ENCODE measurements at places on chromosomes 11 and 22.
A peak's percentile ranks its signal among the peaks of the same experiment; 100 is the strongest.

DNA sequence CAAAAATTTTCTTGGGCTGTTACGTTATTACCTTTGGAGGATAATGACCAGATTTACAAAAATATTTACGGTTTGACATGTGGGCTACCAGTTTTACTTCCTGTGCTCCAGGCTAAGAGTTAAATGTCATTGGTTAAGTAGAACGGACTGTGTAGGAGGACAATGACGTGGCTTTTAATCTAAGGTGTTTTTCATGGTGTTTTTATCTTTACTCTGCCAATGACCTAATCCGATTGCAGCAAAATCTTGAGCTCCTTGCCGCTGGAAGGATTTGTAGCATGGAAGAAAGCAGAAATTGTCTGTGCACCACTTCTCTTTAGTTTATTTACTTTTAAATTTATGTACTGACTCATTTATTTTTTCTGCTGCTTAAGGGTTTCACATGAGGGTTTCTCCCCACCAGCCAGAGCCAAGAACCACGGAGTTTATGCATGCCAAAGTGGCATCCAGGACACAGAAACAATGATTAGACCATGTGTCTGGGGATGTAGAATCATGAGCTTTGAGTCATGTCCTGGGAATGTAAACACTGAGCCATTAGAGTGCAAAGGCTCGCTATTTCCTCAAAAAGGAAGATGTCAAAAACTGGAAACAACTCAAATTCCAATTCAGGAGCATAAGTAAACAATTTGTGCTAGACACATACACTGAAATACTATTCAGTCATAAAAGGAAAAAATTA lies 1.9 kb upstream of the CARD16 start:
- no peak for DNase-seq

DNA sequence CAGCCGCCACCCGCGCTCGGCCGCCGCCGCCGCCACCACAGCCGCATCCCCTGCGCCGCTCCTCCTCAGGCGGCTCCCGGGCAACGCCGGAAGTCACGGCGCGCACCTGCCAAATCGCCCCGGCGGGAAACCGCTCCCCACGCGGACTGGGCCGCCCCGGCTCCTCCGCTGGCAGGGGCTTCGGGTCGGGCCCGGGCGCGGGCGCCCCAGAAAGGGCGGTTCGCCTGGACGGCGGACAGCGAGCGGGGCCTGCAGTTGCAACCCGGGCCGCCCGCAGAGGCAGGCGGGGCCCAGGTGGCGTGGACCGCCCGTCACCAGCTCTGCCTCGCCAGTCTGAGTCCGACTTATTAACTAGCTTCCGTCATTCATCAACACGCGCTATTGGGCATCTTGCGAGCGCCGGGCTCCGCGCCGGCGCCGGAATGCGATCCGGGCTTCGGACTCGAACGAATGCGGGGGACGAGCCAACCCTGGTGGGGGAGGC lies at the start of gene HIRA:
Gene HIRA, minus strand, starts transcription at position 85 of the 484 bp plus-strand sequence. CDS start 257 bp downstream, outside the sequence.
- peak; percentile 90 for DNase-seq

DNA sequence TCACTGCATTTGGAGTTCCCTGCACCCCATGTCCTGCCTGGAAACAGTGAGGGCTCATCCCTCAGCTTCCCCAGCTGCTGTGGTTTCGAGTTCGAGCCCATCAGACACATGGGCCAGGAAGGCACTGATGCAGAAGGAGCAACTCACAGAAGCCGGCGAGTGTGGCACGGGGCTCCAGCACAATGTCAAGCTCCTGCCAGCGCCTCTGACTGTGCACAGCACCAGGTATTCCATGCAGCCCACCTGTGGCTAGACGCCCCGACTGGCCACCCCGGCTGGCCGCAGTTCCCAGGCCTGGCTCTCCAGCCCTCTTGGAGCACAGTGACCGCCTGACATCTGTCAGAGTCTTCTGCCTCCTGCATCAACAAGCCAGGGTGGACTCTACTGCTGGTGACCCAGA lies 419.4 kb downstream of the SHANK2 start:
- no peak for DNase-seq

GRCh38 chr11:34546511-34547209 lies 33.1 kb upstream of the ELF5 start:
- no peak for DNase-seq

DNA sequence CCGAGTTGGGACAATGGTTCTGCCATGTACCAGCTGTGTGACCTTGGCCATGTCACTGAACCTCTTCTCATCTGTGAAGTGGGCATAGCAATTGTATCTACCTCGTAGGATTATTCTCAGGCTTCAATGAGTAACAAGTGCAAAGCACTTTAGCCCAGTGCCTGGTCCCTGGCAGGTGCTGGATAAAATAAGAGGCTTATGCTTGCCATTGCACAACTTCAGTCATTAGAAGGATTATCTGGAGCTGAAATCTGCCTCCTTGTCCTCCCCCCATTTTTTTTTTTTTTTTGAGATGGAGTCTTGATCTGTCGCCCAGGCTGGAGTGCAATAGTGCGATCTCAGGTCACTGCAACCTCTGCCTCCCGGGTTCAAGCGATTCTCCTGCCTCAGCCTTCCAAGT lies 7.2 kb downstream of the SMTNL1 start:
- DNase-seq = no peak

DNA sequence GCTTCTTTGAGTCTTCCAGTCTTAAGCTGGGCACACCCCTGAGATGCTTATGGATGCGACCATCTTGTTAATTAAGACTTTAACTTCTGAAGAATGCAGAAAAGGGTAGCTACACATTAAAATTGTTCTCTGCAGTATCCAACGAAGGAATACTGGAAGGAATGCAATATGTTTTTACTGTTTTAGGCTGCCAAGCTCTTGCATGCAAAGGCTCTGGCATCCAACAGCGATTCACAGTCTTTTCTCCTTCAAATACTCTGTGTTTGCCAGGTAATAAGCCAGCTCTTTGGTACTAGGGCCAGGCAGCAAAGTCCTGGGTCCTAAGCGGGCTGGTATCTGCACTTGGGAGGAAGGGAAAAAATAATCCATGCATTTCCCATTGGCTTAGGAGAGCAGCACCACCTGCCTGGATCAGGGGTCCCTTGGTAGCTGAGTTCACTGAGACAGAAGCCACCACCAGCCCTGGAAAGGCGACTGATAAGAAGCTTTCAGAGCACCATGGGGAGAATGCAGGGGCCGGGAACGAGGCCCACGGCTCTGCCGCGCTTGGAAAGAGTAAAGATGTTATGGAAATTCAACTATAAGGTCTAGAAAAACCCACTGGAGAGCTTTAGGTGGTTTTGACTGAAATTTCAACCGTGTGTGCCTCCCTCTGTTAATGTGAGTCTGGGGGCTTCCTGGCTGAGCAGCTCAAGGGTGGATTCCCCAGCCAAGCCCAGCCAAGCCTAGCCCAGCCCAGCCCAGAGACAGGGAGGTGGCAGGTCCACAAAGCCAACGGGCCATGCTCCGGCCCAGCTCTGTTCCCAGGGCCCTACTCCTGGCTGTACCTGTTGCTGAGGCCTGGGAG lies 67.0 kb upstream of the CCND1 start:
- DNase-seq = no peak

DNA sequence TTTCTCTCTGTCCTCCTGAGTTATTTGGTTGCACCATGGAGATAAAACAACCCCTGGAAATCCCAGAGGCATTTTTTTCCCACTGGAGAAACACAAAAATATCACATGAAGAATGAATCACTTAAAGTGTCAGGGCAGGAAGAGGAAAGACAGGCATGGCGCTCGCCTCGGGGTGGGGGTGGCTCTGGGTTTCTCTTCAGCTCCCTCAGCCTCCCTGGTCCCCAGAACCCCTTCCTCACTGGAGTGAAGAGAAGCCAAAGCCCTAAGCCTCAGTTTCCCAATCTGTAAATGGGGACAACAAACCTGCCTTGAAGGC lies 938 bp downstream of the SHISAL1 start:
- no peak for DNase-seq

DNA sequence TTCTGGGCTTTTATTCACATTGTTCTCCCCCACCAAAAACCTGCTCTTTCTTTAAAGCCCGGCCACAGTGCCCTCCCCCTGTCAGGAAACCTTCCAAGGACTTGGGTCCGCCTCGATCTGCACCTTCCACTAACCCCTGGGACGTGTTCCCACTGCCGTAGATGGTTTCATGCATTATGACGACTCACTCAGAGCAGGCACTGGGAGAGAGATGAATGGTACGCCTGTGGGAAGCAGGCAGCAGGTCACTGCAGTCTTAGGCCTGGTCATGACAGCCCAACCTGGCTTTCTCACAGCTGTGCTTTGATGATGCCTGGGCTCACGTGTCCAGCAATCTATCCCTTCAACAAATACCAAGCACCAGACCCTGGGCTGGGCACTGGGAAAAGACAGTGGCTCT lies 115.7 kb downstream of the WNT7B start:
- DNase-seq = no peak

DNA sequence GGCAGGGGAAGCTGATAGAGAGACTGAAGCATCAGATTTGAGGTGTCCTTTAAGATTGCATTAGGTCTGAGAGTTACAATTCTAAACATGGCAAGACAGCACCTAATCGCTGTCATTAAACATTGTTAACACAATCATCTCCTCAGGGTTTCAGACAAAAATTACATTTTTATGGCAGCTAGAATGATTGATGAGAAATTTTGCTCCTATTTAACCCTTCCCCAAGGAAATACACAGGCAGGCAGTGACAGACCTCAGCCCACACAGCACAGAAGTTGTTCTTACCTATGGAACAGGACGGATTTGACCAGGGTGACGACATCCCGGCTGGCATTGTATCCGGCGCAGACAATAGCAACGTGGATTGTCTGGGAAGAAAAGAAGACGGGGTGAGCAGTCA lies 294.3 kb downstream of the LARGE1 start:
- no peak for DNase-seq

GRCh38 chr11:117179048-117179999 lies 781 bp downstream of the SIDT2 start:
- DNase-seq = peak; percentile 59

- no peak for DNase-seq
Measured at GRCh38 chr11:124643605-124644425, 21.2 kb downstream of the TBRG1 start.

- no peak for DNase-seq
Measured at GRCh38 chr11:71214553-71215424, 37.6 kb downstream of the SHANK2 start.

GRCh38 chr11:130778705-130779104 lies 137.6 kb downstream of the SNX19 start:
- no peak for DNase-seq

DNA sequence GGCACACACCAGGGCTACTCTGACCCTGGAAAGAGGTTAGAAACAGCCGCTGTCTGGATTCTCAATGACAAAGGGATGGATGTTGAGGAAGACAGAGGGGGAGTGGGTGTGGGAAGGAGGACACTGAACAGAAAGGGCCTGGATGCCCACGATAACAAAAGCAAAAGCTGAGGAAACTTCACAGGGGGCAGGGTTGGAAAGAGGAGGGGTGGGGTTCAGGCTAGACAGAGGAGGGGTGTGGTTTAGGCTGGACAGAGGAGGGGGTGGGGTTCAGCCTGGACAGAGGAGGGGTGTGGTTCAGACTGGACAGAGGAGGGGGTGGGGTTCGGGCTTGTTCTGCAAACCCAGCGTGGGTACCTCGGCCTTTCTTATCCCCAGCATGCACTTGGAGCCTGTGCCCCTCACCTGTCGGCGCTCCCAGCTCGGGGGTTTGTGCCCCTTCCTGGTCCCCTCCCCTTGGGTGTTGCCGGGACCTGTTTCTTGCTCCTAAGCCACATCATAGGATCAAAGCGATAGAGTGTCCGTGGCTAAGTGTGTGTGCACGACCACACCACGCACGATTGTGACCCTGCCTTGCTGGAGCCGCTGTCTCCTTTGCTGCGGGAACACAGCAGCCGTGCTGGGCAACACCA lies 75.6 kb downstream of the BRD1 start:
- no peak for DNase-seq

- DNase-seq = no peak
Measured at GRCh38 chr22:33894515-33894914, 25.8 kb downstream of the LARGE1 start.

DNA sequence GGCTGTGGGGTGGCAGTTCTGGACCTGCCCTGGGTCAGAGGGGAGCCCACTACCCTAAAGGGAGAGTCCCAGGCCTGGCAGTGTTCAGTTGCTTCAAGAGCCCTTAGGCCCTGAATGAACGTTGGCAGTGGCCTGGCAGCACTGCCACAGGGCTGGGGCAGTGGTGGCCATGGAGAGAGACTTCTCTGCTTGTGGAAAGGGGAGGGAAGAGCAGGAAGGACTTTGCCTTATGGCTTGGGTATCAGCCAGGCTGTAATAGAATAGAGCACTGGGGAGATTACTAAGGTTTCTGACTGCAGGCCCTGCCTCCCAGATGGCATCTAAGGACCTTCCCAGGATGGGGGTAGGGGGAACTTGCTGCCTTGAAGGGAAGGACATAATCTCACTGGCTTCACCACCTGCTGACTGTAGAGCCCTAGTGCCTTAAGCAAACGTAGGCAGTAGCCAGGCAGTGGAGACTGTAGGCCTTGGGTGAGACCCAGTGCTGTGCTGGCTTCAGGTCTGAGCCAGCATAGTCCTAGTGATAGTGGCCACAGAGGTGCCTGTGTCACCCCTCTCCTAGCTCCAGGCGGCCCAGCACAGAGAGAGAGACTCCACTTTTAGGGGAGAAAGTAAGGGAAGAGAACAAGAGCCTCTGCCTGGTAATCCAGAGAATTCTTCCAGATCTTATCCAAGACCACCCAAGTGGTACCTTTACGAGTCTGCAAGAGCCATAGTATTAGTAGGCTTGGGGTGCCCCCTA lies 27.6 kb downstream of the PLA2G6 start:
- DNase-seq = no peak

GRCh38 chr22:27602390-27602789 lies 199.2 kb downstream of the MN1 start:
- DNase-seq = no peak

DNA sequence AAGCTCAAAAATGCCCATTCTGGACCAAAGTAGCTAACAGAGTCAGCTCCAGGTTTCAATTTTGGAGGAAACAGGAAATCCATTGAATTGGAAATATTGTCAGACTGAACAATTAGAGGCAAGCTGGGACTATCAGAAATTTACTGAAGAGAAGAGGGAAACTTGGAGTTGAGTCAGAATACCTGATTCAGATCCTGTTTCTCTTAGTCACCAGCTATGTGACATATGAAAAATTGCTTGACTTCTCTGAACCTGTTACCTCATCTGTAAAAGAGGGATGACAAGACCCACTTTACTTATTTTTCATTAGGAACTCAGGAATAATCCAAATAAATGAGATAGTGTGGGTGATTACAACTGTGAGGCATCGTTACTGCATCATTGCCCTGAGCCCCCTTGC lies 148.9 kb upstream of the CADM1 start:
- DNase-seq = no peak

DNA sequence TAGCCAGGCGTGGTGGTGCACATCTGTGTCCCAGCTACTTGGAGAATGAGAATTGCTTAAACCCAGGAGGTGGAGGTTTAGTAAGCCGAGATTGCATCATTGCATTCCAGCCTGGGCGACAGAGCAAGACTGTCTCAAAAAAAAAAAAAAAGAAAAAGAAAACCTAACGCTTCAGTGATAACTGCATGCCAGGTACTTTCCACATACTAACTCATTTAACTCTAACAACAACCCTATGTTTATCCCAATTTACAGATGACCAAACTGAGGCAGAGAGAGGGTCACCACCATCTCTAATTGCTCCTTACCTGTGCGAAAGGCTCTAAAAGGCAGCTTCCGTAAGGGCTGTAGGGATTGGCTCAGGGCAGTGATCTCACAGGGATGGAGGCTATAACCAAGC lies 11.6 kb downstream of the PISD start:
- no peak for DNase-seq

GRCh38 chr11:1879342-1879940 lies 12.3 kb downstream of the PRR33 start:
- DNase-seq = no peak
